Prostate gland (tissue), 2 donors: ENCODE measurements at places on chromosomes 1 and 21. TPM values are rescaled to one million over a fixed set of nuclear protein-coding genes. Genes with fewer than 3 reads are reported as not detected.

DNA sequence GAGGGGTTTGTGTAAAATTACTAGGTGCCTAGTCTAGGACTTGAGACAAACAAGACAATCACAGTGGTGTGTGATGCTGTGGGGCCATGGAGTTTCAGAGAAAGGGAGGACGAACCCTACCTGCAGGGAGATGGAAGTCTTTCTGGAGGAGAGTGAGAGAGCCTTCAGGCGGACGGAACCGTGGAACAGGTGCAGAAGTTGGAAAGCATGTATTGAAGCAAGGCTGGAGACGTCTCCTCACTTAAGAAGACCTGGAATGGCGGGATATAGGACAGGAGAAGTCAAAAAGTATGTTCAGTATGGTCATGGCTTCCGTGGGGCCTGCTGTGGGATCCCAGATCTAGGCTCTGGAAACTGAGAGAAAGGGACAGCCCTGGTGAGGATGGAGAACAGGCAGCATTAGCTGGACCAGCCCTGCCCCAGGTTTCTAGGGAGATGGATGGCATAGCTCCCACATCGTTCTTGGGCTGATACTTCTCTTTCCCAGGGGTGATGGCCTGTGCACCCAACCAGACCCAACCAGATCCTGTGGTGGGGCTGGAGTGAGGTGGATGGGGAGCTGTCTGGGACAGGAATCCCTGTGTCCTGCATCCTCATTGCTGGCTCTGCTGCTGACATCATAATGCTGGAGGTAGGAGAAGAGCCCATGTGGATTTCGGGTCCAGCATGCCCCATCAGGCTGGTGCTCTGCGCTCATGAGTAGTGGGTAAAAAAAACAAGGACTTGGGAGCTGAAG is 15.0 kb upstream of the LRP8 start:
- no peak for DNase-seq

- no peak for DNase-seq
These were observed 49.7 kb downstream of the APP start for GRCh38 chr21:26120828-26121227.

GRCh38 chr1:198909973-198910372 is 271.1 kb downstream of the PTPRC start:
- DNase-seq: no peak

GRCh38 chr21:36178349-36178748 is 21.7 kb downstream of the DOP1B start:
- DNase-seq: no peak

DNA sequence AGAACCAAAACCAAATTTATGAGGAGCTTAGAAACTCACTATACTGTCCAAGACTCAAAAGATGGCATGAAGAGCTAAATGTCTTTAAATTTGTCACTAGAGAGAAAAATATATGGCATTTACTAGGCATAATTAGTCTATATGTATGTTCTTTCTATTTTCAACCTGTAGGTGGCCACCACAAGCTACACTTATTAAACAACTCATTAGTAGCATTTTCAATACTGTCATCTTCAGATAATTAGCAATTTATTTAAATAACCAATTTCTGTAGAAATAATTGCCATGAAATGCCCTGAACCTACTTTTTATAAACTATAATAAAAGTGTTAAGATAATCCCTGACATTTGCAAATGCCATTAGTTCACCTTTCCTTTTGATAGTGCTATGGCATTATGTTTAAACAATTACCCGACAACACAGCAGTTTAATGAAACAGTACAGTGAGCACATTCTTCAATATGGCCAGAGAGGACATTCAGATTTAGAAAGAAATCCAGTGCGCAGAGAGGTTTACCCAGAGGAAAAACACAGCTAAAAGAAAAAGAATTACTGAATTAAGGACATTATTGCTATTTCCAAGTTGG is 522.5 kb downstream of the PTBP2 start:
- DNase-seq: no peak

DNA sequence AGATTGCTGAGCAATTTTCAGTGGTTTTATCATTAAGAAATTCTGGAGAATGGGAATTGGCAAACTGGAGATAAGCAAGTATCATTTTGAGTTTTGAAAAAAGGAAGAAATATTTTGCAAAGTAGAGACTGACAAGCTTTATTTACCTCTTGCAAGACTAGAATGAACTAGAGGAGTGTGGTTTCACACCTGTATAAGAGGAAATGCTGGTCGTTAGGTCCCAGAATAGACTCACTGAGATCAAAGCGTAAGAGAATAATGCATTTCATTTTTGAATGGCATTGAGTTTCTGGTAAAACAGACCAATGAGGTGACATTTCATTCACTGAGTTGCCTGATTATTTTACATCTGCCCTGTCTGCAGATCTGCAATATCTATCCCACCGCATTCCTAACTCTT is 308.1 kb downstream of the ADGRL2 start:
- no peak for DNase-seq

DNA sequence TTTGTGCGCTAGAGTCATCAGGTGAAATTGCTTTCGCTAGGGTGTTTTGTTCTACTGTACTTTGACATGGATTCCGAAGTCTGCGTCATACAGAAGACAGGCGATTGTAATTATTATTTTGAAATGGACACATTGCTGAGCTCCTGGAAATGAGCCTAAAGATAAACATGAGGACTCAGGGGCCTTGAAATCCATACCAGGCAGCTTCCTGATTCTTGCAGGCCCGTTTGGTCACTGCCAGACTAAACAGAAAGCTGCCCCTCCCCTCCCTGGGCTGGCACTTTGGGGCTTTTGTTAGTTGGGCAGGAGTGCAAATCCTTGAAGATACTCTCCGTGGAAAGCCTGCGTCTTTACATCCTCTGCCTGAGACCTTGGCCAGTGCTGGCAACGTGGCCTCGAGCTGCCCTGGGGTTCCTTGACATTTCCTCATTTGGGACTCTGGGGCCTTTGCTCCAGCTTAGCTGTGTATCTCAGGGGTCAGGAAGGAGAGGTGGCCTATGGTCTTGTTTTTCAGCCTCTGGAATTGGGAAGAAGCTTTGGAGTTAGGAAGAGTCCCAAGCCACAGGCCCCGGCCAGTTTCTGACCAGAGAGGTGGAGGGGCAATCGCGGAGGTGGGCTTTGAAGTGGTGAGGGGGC is 26.9 kb upstream of the KCNE2 start:
- DNase-seq: no peak

DNA sequence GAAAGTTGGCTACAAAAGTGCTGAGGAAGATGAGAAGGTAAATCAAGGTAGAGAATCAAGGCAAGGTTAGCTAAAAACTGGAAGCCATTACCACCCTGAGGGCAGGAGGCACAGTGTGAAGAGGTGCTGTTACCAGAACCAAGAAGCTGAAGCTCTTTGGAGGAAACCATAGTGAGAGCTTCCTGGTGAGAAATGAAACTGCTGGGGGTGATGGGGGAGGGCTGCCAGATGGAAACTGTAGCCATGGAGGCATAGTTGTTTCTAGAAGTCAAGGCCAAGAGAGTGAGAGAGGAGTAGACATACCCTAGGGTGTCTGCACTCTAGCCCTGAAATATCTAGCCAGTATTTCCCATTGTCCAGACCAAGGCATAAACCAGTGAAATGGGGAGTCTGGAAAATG is 28.7 kb downstream of the IFI44 start:
- no peak for DNase-seq

Gene F5
- total RNA-seq: 8.4 TPM

Gene DNAJC28
- total RNA-seq: 4.4 TPM

Gene ATAD3C
- total RNA-seq: 9.9 TPM

Gene AIRE
- total RNA-seq: not detected

Gene UTP11
- total RNA-seq: 36.5 TPM

Gene APP
- 267 TPM for total RNA-seq

Gene PDZK1IP1
- 36.1 TPM for total RNA-seq
